ENCODE measurements at places on chromosomes 1 and 21.

- DNase-seq = no peak
Measured at GRCh38 chr1:72547412-72547811, 265.1 kb upstream of the NEGR1 start.

DNA sequence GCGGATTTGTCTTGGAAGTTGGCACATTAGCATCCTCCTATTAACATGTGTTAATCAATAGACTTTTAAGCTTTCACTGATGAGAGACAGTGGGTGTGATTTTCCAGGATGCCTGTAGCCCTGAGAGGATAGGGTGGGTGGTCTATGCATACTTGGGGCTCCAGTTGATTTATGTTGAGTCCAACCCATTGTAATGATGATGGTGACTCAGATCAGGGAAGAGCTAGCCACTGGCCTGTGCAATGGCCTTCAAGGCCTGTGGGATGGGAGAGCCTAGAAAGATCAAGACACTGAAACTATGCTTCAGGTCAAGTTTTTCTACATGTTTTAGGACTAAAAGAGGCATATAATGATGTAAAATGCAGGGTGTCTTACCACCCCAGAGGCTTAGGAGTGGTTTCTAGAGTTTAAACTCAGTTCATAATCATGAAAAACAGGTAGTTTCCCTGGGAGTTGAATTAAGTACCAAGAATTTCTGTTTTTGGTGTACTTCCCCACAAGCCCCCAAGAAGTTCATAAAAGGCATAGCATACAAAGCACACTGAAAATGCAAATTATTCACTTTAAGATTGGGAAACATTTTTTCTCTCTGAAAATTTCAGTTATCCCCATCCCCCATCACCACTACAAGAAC lies 19.9 kb downstream of the BEND5 start:
- DNase-seq = no peak

DNA sequence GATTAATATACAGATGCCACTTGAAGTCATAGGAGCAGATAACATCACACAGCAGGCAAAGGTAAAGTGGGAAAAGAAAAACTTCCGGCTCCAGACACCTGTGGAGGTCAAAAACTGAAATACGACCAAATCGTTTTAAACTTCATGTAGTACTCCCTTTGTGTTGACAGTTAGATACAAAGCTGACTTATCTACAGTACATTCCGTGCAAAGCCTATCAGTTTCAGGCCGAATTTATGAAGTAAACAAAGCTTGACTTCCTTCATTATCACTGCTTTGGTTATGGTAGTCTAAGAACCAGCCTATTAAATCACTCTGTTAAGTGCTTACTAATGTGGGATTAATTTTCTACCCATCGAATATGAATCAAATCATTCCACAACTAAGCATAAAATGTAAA lies 156.3 kb downstream of the SMYD3 start:
- DNase-seq = no peak

GRCh38 chr1:22636927-22637326 lies 499 bp downstream of the C1QA start:
- no peak for DNase-seq

DNA sequence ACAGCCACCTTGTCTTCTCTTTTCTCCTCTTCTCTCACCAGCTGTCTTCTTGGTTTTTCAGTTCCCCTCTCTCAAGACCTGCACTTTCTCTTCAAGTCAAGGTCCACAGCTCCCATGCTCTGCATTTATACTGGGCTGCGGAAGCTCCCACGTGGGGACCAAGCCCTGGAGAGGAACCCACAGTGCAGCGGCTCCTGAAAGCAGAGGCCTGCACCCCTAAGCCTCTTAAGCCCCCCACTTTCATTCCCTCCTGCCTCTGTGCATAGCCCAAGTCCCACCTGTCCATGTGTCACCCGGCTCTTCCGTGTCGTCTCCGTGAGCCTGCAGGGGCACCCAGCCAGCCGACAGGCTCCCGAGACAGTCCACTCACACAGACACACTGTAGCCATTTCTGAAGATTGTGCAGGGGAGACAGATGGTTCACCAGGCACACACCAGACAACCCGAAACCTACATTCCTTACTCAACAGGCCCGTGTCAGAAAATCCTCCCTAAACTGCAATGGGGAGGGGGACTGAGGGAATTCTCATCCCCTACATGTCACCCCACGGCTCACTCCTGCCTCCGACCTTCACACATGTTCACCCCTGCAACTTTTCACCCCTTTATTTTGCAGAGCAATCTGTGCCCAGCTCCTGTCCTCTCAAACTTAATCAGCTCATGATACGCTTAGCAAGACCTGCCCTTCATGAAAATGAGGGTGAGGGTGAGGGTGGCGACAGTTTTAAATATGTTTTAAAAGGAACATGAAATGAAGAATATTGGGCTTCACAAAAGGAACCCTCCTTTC lies 6.3 kb downstream of the MX2 start:
- DNase-seq = no peak

DNA sequence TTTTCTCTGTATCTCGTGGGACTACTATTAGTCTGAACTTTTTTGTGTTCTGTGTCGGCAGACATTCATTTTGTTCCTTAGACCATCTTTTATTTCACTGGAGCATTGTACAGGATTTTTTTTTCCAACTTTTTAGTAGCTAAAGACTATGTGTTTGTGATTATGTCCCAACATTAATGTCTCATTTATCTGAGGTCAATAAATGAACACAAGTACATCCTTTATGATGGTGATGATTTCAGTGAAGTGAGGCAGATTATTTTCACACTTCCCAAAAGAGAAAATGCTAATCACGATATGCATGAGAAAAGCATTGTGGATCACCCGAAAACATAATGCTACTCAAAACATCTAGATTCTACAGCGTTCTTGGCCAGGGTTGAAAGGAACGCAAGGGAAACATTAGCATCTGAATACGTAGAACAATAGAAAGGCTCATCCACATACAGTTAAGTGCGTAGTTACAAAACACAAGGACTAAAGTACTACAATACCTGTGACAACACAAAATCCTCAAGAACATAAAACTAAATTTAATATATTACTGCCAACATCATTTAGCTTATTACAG lies 981.7 kb upstream of the NCAM2 start:
- DNase-seq = no peak

All from activated CD4-positive, alpha-beta memory T cell treated with anti-CD3 and anti-CD28 coated beads for 36 hours (primary cell).